ENCODE measurements at places on chromosomes 3 and 15.

DNA sequence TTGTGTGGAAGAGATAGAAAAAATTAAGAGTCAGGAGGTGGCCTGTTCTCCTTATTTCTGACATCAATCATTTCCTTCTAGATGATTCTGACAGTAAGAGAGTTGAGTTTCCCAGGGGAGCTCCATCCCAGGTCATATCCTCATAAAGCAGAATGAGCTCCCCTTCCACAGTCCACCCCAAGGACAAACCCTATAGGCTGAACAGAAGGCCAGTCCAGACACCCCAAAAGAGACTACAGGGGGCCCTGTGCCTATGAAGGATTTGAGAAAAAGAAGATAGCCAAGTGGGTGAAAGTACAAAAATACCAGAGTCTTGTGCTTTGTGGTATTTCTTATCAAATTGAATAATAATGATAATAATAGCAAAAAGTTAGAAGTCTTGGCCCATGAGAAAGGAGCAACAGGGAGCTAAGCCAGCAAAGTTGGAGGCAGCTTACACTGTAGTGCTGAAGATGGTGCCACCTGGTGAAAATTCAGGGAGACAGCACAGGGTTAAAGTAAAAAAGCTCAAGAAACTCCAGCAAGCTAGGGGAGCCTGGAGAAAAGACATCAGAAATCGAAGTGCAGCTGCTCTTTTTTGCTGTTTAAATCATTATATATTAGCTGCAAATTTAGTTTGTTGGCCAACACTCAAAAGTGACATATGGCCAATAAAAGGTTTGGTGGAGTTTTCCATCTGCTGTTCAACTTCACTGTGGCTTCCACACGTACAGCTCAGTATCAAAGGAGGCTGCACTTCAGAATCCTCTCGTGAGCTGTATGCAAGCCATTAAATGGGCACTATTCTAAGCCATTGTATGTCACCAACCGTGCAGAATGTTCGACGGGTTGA is 35.8 kb upstream of the SLC24A5 start:
- no peak for DNase-seq

- no peak for DNase-seq
These were observed 498.7 kb downstream of the CNTN6 start for GRCh38 chr3:1591327-1592028.

GRCh38 chr3:130838898-130839600 is 54.8 kb upstream of the ATP2C1 start:
- DNase-seq, result no peak

GRCh38 chr3:149317072-149317471 is 16.4 kb downstream of the TM4SF18 start:
- no peak for DNase-seq

GRCh38 chr3:158200955-158201354 is 91.1 kb downstream of the RSRC1 start:
- DNase-seq, result no peak

DNA sequence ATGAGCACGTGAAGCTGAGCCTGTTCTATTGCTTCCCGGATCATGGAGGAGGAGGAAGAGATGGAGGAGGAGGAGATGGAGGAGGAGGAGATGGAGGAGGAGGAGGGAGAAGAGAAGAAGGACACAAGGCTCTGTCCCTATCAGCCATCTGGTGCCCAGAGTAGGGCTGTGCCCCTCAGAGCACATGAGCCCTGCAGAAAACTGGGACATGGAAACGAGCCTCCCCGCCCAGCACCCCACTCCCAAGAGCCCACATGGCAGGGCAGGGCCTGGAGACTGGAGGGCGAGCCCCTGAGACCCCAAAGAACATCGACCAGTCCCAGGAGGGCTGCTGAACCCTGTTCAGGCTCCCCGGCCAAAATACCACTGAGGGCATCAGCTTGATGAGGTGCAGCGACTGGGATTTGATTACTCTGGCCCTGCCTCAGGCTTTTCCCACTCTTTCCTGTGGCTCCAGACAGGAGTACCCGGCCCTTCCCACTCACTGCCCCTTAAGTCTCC is 285.6 kb downstream of the UACA start:
- DNase-seq, result no peak

GRCh38 chr3:4426261-4426781 is 40.7 kb downstream of the SUMF1 start:
- no peak for DNase-seq

- no peak for DNase-seq
These were observed 64.4 kb downstream of the LRRC28 start for GRCh38 chr15:99315636-99316035.
